ENCODE measurements at places on chromosomes 11 and 22.
A peak's percentile ranks its signal among the peaks of the same experiment; 100 is the strongest.

- DNase-seq: no peak
Measured at GRCh38 chr22:45318558-45319323, 9.0 kb downstream of the FAM118A start.

GRCh38 chr11:66868726-66869566 lies 12.1 kb downstream of the LRFN4 start:
- peak; percentile 73 for DNase-seq

GRCh38 chr11:8832571-8833260 lies 78.3 kb upstream of the AKIP1 start:
- DNase-seq: peak; percentile 77

DNA sequence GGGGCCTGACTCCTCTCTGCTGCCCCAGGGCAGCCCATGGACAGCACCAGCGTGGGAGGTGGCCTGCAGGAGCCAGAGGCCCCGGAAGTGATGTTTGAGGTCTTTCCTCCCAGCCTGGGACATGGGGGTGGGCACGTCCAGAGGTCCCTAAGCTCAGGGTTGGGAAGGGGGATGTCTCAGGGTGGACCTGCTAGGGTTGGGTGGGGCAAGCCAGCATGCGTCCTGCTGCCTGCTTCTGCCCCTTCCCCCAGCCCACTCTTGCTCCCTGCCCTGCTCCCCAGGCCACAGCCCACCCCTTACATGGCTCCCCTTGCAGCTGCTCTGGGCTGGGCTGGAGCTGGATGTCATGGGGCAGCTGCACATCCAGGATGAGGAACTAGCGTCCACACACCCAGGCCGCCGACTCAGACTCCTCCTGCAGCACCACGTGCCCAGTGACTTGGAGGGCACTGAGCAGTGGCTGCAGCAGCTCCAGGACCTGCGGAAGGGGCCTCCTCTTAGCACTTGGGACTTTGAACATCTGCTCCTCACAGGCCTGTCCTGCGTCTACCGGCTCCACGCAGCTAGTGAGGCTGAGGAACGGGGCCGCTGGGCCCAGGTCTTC lies 1.3 kb downstream of the FAM180B start:
- DNase-seq: no peak

- no peak for DNase-seq
Measured at GRCh38 chr11:75151346-75152047, 590 bp downstream of the SLCO2B1 start.

- DNase-seq: no peak
Measured at GRCh38 chr11:72396041-72396440, 38.3 kb downstream of the CLPB start.

GRCh38 chr22:19612866-19613572 lies 88.8 kb upstream of the CLDN5 start:
- DNase-seq: no peak

- no peak for DNase-seq
Measured at GRCh38 chr22:46209262-46209661, 40.8 kb downstream of the CDPF1 start.

GRCh38 chr22:25039754-25040153 lies 87.2 kb downstream of the KIAA1671 start:
- DNase-seq: no peak

DNA sequence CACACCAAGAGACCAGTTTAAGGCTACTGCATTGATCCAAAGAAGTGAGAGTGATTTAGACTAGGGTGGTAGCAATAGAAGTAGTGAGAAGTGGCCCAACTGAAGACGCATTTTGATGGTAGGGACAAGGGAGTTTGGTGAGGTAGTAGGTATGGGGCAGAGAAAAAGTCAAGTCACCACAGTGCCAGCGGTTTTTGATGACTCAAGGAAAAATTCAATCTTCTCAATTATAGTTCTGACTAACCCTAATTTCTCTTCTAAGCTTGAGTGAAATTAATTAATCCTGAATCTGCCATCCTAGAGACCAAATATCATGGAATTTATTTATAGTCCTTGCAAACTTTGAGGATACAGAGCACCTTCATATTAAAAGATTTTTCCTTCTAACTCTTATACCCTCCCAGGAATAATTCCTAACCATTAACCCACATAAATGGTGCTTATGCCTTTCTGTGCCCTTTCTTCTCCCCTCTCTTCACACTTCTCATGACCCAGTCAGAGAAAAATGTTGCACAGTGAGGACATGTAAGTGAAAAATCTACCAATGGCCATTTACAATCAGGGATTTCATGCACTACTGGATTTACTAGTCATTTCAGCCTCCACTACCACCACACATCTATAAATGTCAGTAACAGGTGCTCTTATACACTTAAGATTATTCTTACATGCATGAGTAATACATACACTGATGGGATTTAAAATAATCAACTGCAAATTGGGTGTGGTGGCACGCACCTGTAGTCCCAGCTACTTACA lies 45.9 kb upstream of the ARHGAP32 start:
- no peak for DNase-seq

GRCh38 chr22:22410121-22410520 lies 98.4 kb downstream of the ZNF280B start:
- no peak for DNase-seq

- peak; percentile 76 for DNase-seq
Measured at GRCh38 chr22:40177738-40178416, at the start of gene TNRC6B. Gene TNRC6B (plus strand): TSS chr22:40177925. CDS start chr22:40178136, 211 bp downstream.

DNA sequence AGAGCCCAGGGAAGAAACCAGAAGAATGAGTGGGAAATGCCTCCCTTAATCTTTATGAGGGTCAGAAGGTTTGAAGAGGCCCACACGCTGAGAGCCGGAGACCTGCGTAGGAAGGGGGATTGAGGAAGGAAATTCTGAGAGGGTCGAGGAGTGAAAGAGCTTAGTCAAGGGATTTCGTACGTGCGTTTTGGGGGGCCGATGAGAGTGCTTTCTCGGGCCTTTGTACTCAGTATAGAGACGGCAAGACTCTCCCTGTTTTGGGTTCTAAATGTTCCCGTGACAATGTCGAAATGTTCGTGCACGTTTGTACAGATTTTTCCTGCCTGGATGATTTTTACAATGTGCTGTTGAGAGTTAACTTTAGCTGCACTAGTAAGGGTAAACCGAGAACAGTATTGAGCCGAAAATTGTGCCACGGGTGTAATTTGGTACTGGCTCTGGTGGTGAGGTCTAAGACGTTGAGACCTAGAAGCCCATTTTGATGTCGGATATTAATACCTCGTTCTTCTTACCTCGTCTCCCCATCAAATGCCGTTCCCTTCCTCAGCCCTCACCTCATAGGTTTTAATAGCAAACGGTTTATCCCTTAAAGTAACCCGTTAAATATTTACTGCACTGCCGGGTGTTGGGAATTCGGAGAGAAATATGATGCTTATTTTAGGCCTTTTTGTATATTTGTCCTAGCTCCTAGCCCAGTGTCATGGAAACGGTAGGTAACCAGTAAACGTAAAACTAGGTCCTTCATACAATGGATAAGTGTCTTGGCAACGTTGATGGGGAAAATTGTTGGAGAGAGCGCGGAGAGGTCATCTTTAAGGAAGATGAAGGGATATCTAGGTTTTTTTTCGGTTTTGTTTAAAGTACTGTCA lies 734 bp downstream of the C11orf58 start:
- peak; percentile 16 for DNase-seq

- no peak for DNase-seq
Measured at GRCh38 chr22:28791841-28792490, 8.4 kb downstream of the XBP1 start.

DNA sequence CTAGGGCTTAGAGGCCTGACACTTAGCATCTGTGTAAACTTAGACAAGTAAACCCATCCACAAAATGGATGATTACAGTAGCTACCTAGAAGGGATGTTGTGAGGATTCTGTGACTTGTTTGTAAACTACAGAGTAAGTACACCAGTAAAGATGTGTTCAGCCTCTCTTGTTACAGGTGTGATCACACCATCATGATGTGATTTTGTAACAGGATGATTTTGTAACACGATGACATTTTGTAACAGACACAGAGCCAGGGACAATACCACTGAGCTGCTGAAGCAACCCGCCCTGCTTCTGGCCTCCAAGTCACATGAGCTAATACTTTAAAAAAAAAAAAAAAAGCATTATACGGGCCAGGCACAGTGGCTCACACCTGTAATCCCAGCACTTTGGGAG lies 17.0 kb downstream of the FADD start:
- DNase-seq: no peak

DNA sequence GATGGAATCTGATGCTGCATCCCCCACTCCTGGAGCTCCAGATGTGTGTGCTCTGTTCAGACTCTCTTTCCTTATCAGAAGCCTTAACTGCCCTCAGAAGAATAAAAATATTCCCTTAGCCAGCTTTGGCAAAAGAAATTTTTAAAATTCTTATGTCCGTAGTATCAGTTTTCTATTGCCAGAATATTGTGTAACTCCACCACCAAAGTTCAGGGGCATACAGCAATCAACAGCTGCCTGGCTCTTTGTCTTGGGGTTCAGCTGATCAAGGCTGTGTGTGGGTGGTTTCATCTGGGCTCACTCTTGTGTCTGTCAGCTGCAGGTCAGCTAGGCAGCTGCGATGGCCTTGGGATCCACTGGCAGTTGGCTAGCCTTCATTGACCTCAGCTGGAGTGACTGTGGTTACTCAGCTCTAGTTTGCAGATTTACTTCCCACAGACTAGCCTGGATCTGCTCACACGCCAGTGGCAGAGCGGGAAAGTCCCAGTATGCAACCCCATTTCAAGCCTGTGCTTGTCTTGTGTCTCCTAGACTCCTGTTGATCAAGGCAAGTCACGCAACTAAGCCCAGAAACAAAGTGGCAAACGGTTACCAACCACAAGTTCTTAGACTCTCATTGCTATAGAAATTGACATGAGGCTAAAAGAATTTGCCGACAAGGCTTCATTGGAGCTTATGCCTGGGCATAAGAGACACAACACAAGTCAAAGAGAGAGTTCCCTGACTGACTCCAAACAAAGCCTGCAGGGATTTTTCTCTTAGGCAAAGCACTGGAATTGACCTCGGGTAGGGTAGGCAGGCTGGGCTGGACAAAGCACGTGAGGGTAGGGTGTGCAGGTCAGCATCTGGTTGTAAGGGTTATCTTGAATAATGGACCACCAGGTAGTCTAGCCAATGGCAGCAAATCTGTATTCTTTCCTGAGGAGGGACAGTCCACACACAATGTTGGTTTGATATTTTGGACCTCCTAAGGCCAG lies 7.5 kb downstream of the TMEM138 start:
- DNase-seq: peak; percentile 87

DNA sequence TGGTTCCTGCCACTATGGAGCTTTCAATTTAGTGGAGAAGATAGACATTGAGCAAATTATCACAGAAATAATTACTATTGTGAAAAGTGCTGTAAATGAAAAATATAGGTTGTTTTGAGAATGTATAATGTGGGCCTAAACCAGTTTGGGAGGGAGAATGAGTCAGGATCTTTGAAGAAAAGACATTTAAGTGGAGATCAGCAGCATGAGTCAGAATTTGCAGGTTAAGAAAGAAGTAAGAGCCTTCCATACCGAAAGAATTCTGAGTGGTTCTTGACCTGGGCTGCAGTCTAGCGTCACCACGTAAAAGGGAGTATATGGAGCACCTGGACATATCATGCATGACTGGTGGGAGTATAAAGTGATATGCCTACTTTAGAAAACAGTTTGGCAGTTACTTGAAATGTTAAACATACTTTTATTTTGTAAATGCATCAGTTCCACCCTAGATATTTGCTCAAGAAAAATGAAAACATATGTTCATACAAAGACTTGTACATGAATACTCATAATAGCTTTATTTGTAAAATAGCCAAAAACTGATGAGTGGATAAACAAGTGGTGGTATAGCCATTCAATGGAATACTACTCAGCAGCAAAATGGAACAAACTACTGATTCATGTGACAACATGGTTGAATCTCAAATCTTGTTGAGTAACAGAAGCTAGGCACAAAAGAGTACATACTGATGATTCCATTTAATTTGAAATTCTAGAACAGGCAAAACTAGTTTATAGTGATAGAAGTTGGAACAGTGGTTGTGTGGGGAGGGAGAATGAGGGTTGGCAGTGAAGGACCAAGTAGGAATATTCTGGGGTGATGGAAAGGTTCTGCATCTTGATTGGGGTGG lies 99.2 kb downstream of the STIM1 start:
- DNase-seq: peak; percentile 72

DNA sequence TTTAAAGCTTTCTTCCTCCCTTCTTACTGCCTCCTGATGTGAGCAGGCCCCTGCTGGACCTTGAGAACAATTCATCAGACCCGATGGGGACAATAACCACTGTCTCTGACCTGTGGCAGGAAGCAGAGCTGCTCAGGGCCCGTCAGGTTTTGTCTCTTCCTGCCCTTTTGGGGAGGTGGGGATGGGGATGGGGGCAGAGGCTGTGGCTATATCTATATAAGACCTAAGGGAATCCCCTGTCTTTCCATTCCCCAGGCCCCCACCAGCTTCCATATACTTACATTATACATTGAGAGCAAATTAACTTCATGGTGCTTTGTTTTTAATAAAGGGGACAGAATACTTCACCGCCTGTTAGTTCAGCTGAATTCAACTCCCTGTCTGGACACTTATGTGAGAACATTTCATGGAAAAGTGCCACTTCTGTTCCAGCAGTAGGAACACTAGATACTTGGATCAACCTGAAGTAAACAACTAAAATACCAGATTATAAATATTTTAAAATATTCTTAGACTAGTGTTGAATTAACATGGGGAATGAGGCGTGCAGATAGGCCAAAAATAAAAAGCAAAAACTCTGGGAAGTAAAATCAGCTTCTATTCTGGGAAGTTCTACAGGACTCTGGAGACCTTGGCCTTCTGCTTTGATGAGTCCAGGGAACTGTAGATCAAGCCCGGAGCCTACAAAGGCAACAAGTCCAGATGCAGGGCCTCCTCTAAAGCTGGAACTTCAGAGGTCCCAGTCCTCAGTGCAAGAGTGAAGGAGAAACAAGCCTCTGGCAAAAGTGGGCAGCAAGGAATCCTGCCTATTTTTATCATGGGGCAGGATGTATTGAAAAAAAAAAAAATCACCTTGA lies 11.1 kb downstream of the ZP1 start:
- DNase-seq: no peak

- no peak for DNase-seq
Measured at GRCh38 chr22:21766691-21767462, 31.3 kb upstream of the YPEL1 start.

DNA sequence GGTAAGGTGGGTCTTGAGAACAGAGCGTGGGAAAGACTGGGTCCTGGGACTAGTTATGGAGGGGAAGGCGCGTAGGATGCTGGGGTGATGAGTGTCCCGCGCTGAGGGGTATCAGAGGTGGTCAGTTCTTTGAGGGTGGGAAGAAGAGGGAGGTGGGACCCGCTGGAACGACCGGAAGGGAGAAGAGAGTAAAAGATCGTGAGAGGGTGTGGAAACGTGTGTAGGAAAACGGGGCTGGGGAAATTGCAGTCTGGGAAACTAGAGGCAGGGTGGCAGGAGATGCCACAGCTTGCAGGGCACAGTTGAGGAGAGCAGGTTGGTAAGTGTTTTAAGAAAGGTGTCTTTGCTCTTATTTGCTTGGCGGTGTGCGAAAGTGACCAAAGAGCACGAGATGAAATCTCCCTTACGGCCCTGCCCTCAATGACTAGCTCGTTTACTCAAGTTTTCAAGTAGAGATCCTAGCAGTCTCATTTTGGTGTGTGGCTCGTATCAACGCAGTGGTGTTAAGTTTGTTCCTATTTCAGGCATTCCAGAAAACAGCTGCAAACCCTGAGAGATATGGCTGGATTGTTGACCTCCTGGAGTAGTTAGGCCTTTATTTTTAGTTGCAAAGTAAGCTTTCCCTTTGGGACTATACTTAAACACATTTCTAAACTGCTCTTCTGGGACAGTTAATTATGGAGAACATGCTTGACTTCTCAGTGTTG lies 615 bp downstream of the STT3A start:
- peak; percentile 24 for DNase-seq

Measured in RWPE1 (cell line).